ENCODE measurements at places on chromosomes 6 and 20.

DNA sequence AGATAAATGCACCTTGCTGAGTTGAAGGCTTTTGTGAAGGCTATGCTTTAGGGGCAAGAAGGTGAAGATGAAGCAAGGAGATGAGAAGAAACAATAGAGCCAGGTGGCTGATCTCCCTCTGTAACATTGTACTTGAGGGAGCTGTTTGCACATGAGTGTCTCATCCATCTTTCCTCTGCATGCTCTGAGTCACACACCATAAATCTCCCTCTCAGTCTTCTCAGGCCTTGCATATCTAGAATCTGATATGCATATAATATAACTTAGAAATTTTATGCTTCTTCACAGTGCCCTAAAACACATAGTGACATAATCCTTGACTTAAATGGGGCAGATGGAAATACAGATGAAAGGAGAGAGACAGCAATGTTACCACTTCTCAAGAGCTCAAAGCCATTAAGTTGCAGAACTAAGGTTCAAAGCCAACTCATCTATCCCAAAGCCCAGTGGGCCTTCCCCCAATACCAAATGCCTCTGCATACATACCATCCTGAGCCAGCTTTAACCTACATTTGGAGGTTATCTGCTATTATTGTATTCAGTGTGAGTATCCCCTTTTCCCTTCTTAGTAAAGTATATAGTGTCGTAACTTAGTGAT lies 62.4 kb upstream of the STXBP5 start:
- DNase-seq: no peak

DNA sequence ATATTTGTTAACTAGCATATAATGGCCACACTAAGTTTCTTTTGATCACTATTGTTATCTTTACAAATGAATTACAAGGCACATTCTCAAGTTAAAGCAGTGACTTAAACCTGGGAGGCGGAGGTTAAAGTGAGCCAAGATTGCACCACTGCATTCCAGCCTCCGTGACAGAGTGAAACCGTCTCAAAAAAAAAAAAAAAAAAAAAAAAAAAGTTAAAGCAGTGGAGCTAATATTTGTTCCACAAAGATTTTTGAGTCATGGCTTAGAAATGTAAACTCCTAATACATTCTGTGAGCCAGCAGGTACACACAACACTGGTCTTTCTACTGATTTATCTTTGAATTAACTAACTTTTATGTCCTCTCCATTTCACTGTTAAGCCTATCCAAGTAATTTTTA lies 221.7 kb upstream of the HTR1E start:
- no peak for DNase-seq

GRCh38 chr6:13881621-13882165 lies 43.1 kb upstream of the RNF182 start:
- DNase-seq: no peak

- DNase-seq: no peak
Observed at GRCh38 chr20:50346374-50347283, 156.0 kb downstream of the CEBPB start.

DNA sequence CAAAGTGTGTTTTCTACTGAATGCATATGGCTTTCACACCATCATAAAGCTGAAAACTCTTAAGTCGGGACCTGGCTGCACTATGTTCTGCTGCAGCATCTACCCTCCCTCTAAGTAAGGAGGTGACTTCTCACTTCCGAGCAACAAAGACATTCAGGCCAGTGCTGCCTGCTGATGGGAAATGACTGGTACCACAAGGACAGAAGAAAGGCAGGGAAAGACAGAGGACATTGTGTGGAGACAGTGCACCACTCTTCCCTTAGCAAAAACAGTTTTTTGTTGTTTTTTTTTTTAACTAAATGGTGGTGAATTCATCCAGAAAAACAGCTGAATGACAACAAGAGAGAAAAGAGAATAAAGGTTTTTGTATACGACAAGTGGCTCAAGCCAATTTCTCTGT lies 81.5 kb downstream of the MAP7 start:
- no peak for DNase-seq

DNA sequence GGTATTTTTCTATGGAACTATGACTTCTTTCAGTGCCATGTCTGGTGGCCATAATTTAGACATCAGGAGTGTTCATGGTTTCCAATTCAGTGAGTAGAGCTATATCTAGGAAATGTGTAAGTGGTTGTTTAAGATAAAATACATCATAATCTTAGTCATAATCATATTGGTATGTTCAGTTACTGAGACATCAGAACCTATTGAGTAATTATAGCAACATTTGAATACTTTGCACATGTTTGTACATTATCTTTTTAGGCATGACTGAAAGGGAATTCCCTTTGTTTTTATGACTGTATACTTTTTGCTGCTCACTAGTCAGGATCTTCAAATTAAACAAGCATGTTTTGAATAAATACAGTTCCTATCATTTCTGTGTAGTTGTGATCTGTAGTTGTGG lies 64.0 kb downstream of the STXBP5 start:
- DNase-seq: no peak

- DNase-seq: no peak
Observed at GRCh38 chr6:12545619-12546409, 170.8 kb upstream of the PHACTR1 start.

Data from activated CD4-positive, alpha-beta T cell treated with anti-CD3 and anti-CD28 coated beads, Interleukin-2, amount 50 U/mL, for 48 hours (primary cell).